ENCODE measurements at places on chromosomes 12 and 14.

DNA sequence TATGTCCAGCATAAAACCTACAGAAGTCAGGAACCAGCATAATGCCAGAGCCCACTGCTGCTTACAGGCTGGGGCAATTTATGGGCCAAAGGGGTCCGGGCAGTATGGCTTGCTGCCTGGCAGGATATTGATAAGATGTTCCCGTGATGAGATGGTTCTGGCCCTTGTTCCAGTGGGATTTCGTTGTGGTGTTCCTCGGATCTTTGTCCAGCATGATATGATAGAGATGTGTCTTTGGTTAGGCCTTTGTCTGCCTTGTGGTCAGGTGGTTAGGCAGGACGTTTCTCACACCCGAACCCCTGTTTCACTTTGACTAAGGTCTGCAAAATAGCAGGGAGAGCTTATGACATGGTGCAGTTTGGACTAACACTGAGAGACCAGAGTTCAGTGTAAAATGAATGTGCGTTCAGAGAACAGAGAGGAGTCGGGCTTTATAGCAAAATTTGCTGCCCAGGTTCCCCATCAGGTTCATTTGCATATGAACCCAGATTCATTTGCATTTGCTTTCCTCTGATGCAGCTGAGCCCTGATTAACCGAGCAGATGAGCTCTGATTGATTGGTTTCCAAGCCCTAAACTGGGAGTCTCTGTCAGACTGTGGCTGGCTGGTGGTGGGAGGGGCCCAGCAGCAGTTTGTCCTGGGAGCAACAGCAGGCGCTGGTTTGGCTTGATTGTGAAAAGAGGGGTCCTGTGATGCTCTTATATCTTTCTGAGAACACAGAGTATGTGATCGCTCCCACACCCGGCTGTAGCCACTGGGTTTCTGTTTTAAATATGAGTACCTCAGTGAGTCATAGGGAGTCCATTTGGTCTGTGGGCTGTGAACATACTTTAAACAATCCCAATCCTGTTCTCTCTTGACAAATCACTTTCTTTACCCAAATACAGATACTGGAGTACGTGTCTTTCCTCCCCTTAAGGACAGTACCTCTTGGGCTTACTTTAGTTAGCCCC, 156.3 kb upstream of the PZP start:
- peak; percentile 46 for DNase-seq

DNA sequence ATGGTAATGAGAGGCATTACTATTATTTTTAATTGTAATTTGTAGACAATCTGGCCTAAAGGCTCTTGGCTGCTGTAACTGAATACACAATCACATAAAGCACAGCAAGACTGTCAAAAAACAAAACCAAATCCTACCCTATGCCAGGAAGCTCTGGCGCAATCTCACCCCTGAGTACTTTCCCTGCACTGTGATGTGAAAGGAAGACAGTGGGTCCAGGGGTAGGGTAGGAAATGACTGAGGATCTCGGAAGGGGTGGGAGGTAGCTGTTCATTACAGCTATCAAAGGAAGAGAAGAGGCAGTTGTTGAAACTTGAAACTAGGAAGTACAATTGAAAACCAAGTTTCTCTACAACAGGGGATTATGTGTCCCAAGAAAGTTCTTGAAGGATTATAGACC, 202.8 kb downstream of the ANO2 start:
- DNase-seq, result no peak

DNA sequence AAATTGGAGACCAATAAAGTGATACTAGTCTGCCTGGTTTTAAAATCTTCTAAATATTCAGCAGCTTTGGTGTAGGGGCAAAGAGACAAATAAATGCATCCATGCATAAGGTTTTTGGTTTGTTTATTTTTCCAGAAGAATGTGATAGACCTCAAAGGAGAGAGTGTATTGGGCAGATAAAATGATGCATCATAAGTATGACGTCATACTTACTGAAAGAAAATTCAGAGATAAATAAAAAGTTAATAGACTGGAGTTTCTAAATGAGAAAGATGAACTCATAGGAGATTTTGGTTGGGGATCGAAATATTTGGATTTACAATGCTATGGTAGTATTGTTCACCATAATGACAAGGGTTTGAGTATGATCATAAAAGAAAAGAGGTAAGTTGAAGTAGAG, 10.2 kb downstream of the SYT10 start:
- no peak for DNase-seq

- no peak for DNase-seq
Observed at GRCh38 chr14:95326987-95327386, 7.3 kb upstream of the CLMN start.

DNA sequence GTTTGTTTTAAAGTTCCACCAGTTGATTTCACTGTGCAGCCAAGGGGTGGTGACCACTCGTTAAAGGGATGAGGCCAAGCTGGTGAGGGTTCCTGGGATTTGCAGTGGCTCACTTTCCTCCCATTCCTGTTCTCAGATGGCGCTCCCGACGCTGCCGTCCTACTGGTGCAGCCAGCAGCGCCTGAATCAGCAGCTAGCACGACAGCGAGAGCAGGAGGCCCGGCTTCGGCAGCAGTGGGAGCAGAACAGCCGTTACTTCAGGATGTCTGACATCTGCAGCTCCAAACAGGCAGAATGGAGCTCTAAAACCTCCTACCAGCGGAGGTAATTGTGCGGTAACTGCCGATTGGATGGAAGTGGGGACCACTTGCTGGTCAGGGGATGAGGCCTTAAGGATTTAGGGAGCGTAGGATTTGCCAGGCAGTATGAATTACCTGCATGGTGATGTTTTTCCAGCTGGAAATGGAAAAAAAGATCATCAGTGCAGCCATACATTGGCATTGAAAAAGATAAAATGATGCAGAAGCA, 2.9 kb downstream of the TCHP start:
- no peak for DNase-seq

GRCh38 chr14:54299410-54300363, 97.1 kb upstream of the CDKN3 start:
- DNase-seq, result no peak

- DNase-seq, result no peak
Observed at GRCh38 chr14:46985529-46986380, 334.2 kb upstream of the RPL10L start.

GRCh38 chr12:116563262-116563661, 4.1 kb downstream of the MAP1LC3B2 start:
- DNase-seq, result no peak

DNA sequence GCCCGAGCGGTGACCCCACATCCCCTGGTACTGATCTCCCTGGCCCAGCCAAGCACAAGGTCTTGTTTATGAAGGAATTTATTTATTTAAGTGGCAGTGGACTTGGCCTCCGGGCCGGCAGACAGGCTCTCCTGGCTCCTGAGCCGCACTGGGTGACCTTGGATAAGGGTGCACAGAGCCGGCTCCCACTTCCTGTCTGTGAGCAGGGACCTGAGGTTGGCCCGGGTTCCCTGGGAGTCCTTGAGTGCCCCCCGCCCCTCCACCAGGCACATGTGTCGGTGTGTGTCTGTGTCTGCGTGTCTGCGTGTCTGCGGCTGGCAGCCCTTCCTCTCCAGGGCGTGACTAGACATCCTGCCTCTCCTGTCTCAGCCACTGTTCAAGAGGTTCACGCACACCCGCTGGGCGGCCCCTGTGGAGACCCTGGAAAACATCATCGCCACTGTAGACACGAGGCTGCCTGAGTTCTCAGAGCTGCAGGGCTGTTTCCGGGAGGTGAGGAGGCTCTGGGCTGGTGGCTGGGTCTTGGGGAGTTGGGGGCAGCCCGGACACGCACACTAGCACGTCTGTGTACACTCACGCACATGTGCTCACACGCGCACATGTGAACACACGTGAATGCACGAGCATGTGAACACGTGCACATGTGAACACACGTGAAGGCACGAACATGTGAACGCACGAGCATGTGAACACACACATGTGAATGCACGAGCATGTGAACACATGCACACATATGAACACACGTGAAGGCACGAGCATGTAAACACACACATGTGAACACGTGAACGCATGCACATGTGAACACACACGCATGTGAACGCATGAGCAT, 9.3 kb downstream of the TNFAIP2 start:
- DNase-seq, result no peak

DNA sequence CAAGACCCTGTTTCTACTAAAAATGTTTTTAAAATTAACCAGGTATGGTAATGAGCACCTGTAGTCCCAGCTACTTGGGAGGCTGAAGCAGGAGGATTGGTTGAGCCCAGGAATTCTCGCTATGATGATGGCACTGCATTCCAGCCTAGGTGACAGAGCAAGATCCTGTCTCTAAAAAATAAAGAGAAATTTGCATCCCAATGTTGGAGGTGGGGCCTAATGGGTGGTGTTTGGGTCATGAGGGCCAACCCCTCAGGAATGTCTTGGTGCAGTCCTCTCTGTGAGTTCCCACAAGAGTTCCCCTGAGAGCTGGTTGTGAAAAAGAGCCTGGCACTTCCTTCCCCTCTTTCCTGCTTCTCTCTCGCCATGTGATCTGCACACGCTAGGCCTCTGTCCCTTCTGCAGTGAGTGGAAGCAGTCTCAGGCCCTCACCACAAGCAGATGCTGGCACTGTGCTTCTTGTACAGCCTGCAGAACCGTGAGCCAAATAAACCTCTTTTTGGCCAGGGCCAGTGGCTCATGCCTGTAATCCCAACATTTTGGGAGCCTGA, 11.3 kb downstream of the ACOT6 start:
- no peak for DNase-seq

GRCh38 chr12:19045426-19045825, 84.1 kb upstream of the PLEKHA5 start:
- DNase-seq, result no peak

GRCh38 chr14:57066887-57067513, 201.7 kb downstream of the EXOC5 start:
- DNase-seq, result no peak

DNA sequence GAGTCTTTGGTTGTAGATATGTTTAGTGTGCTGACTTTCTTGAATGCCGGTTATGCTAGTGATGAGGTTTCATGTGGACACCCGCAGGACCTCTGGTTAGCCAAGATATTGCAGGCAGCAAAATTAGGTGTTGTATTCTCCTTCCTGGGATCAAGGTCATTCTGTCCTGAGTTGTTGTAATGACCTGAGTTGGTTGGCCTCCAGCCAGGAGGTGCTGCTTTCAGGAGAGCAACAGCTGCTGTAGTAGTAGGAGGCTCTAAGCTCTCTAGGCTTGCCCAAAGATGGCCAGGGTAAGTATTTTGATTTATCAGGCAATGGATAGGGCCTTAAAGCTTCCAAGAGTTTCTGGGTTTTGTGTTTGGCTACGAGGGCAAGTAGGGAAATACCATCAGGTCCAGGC, 56.0 kb upstream of the BDKRB2 start:
- DNase-seq, result no peak

- no peak for DNase-seq
Observed at GRCh38 chr12:52493172-52493571, at the start of gene KRT6A. Gene KRT6A, minus strand, starts transcription at chr12:52493257. Its CDS starts 69 bp downstream, at chr12:52493188.

DNA sequence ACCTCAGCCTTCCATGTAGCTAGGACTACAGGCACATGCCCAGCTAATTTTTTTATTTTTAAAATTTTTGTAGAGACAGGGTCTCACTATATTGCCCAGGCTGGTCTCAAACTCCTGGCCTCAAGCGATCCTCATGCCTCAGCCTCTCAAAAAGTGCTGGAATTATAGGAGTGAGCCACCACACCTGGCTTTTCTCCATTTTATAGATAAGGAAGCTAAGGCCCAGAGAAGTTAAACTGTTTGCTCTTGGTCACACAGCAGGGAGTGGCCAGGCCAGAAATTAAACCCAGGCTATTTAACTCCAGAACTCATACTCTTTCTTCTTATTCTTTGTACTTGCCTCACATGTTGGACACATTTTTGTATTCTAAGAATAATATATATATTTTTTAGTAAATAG, 16.5 kb downstream of the UBE3B start:
- no peak for DNase-seq

DNA sequence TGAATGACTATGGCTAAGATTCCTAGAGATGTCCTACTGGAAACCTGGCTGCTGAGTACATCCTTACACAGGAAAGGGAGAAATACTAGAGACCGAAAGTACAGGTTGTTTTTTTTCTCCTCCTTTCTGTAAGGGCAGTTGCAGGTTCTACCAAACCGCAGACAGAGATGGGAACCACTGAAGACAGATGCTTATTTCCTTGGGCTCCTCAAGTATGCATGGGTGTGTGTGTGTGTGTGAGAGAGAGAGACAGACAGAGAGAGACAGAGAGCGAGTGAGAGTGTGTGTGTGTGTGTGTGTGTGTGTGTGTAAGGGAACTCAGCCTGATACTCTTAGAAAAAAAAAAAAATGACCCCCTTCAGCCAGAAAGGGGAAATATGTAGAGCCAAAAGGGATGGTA, 42.5 kb downstream of the MAP4K5 start:
- no peak for DNase-seq

- DNase-seq, result no peak
Observed at GRCh38 chr12:120346031-120346430, 18.5 kb upstream of the PLA2G1B start.

DNA sequence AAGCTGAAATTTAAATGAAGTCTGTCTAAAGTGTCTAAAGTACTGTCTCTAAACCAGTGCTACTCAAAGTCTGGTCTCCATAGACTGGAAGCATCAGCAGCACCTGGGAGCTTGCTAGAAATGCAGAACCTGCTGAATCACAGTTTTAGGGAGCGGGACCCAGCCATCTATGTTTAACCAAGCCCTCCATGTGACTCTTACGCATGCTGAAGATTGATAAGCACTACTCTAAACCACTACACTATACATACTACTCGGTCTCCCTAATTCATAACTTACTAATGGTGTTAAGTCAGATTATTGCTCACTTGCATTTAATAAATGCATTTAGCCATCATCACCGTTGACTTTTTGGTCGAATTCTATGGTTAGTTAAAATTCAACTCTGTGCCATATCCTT, 88.8 kb downstream of the SLC25A21 start:
- DNase-seq, result no peak

DNA sequence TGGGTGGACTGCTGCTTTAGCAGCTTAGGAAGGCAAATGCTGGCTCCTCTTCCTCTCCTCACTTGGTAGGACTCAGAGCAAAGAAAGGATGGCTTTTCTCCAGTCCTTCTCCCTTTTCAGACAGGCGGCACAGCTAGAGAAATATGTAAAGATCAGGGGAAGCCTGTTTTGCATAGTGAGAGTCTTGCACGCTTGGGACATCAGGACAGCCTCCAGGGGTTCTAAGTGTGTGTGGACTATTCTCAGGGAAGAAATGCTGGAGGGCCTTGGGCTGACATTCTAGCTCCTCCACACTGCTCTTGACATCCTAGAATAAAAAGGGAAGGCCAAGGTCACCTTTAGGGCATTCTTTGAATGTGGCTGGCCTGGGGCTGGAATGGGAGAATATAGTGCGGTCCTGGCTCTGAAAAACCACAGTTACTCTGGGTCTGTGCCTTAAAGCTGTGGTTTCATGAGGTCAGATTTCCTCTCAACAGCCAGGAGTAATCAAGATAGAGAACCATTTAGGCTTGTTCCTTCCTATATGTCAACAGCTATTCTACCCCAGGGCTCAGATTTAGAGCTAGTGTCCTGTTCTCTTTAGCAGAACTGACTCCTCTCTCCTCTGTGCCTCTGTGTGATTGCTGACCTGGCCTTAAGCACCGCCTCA, 24.3 kb downstream of the CMA1 start:
- peak; percentile 47 for DNase-seq

- DNase-seq, result no peak
Observed at GRCh38 chr12:15806826-15807225, 17.6 kb upstream of the EPS8 start.

GRCh38 chr14:76391981-76392690, 16.2 kb downstream of the ESRRB start:
- no peak for DNase-seq

- peak; percentile 9 for DNase-seq
Observed at GRCh38 chr14:98512501-98513251, 759.3 kb downstream of the BCL11B start.
